Fibroblast of upper back skin (primary cell): ENCODE measurements at places on chromosomes 1 and 21.
A peak's percentile ranks its signal among the peaks of the same experiment; 100 is the strongest.

DNA sequence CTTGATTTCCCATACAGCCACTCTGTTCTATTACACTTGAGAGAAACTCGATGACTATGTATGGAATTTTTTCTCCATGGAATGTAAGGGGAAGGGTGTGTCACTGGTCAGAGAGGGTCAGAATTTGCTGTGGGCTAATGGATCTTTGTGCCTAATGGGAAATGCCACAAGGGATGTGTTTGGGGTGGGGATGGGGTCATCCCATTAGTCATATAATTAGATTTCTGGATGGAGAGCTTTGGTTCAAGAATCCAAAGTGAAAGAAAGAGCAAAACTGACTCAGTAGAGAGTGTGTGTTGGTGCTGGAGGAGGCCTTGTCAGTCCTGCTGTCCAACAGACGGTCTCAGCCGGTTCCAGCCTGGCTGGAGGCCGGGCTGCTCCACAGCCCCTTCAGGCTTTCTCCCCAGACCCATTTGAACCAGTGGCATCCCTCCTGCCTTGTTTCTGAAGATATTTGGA lies 86.4 kb downstream of the LAMC2 start:
- peak; percentile 91 for DNase-seq

DNA sequence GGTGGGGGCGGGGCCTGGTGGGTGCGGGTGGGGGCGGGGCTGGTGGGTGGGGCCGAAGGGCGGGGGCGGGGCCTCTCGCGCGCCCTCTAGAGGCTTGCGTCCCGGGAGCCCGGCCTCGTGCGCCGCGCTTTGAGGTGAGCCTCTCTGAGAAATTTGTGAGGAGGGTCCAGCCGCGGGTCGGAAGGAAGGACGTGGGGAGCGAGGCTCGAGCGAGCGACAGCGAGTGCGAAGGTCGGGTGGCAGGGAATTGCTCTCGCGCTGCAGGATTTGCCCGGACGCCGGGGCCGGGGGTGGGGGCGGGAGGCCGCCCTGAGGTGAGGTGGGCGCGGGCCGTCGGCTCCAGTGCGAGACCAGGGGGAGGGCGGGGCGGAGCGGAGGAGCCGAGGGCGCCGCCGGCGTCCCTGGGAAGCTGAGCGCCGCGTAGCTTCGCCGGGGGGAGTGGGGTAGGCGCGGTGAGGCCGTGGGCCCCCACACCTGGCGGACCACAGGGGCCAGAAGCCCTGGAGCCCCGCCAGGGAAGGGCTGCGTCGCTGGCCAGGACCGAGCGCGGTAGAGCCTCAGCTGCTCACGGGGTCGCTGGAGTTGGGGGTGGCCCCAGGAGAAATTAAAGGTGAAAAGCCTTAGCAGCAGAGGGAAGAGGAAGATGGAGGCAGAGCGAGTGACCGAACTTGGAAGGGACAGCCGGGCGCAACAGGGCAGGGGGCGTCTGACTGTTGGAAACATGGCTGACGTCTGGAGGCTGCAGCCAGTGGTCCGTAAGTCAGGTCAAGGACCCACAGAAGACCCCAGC lies 754 bp upstream of the LSS start:
- no peak for DNase-seq

DNA sequence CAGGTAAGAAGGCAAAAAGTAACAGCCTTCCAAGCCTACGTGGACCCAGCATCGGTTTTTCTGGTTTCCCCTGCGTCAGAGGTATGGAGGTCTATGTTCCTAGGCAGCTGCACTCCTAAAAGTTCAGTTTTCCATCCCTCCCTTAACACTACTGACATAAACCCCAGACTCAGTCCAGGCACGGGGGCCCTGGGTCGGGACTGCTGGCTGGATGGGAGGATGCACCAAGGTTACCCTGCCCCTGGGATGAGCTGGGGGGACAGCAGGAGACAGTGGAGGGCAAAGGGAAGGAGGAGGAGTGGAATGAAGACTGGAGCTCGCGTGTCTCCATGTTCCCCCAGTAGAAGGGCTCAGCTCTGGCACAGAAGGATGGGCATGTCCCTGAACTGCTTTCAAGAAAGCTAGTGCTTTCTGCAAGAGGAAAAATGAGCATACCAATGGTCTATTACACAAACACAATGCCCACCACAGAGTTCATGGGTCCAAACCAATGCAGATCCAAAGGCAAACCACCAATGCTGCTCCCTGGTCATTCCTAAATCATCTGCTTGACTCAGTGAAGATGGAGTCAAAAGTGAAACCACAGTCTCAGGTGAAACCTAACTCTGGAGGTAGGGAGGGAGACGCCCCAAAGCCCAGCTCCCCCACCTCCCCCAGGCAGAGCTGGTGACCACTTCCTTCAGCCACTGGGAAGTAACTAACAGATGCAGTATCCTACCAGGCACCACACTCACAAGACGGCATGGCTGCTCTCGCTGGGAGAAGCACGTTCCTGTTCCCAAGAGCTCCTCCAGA lies 54.9 kb downstream of the CD46 start:
- peak; percentile 22 for DNase-seq

DNA sequence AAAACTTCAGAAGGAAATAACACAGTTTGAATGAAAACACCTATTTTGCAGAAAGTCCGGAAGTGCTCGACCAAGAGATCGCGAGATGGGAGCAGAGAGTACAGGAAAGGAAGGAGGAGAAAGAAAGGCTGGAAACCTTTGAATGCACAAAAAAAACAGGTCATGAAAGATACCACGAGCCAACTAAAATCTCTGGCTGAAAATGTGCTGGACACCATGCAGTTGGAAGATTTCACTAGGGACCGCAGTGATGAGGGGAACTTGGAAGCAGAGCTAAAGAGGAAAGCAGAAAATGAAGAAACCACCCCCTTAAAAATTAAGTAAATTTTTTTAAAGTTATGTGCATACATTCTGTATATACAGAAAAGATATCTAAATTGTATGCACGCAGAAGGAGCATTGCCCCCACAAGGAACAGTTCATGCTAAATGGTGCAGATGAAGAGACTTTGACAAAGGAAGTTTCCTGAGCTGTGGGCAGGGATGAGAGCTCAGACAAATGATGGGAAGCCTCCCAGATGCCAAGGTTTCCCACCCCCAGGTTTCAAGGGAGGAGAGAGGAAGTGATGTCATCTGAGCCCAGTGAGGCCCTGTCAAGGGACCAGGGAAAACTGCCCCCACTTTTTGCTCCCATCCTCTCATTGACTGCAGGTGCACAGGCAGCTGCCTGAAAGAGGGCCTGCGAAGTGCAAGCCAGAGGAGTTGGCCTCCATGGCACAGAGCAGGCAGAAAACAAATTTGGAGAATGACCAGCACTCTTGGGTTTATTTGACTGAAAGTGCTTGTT lies 52.5 kb downstream of the ETS2 start:
- no peak for DNase-seq

DNA sequence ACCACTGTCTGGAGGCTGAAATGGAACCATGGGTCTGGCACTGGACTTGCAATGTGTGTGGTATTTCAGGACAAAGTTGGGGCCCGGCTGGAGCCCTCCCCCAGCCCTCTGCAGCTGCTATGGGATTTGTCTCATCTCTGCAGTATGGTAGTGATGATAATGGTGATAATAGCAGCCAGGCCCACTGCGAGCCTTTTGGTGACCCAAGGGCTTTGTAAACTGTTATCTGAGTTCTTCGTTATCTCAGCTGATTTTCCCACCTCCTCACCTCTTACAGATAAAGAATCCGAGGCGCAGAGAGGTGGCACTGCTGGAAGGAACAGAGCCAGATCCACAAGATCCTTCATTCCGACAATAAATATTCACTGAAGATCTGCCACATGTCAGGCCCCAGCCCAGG lies 11.7 kb upstream of the WNT4 start:
- DNase-seq, result no peak
